ENCODE measurements at places on chromosomes 2 and 18. TPM values are rescaled to one million over a fixed set of nuclear protein-coding genes. Genes with fewer than 3 reads are reported as not detected.

DNA sequence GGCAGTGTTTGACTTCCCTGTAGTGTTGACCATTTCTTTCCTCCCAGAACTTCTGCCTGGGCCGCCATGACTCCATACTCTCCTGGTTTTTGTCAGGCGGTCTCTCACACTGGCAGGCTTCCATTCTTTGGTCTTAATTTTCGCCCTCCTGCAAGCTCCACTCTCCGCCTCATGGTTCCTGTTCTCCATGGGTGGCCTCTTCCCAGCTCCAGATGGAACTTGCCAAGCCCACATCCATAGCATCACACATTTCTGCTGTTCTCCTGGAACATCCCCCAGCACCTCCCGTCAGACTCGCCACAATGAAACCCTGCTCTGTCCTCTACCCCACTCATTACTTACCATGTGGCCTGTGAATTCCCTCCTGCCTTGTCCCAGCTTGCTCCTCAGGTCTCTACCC lies 896 bp upstream of the AFF3 start:
- H3K4me3 ChIP-seq, result peak overlapping the region; percentile 77
- peaks cover 43% of the 10 kb centered on the region for H3K4me1 ChIP-seq
- DNase-seq, result no peak
- H3K27me3 ChIP-seq, result peaks cover 2% of the 10 kb centered on the region

CHRNG gene
- total RNA-seq, result not detected

- no peaks in the 10 kb centered on the region for H3K36me3 ChIP-seq
- DNase-seq, result no peak
- H3K4me1 ChIP-seq, result no peaks in the 10 kb centered on the region
- H3K27ac ChIP-seq, result no peak overlapping the region
Observed at GRCh38 chr2:47738331-47738730, 44.6 kb upstream of the MSH6 start.

DNA sequence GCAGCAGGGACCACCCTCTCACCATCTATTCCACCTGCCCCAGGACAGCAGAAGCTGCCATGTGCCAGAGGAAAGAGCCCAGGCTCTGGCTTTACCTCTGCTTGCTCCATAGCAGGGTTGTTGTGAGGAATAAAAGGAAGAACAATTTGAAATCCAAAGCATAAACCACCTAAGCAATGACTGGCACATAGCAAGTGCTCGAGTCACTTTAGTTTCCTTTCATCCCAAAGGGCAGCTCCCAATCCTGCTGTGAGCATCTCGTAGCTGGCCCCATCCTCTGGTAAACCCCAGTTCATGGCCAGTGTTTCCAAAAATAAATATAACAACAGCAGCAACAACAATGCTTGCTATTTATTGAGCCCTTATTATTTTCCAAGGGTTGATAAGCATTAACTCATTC lies 923.5 kb downstream of the EPHA4 start:
- DNase-seq, result no peak
- no peaks in the 10 kb centered on the region for H3K4me1 ChIP-seq
- no peaks in the 10 kb centered on the region for H3K36me3 ChIP-seq
- no peak overlapping the region for H3K4me3 ChIP-seq
- H3K27ac ChIP-seq, result no peak overlapping the region

UGT1A8 gene
- not detected for total RNA-seq

PMAIP1 gene
- total RNA-seq, result 92.8 TPM

GPR39 gene
- not detected for total RNA-seq

GRCh38 chr2:29444150-29444549 lies 328.9 kb downstream of the CLIP4 start:
- H3K36me3 ChIP-seq, result no peaks in the 10 kb centered on the region
- H3K27ac ChIP-seq, result no peak overlapping the region
- no peaks in the 10 kb centered on the region for H3K27me3 ChIP-seq
- no peaks in the 10 kb centered on the region for H3K4me1 ChIP-seq
- DNase-seq, result no peak

RTP5 gene
- 0.22 TPM for total RNA-seq

COLEC11 gene
- total RNA-seq, result not detected

DNA sequence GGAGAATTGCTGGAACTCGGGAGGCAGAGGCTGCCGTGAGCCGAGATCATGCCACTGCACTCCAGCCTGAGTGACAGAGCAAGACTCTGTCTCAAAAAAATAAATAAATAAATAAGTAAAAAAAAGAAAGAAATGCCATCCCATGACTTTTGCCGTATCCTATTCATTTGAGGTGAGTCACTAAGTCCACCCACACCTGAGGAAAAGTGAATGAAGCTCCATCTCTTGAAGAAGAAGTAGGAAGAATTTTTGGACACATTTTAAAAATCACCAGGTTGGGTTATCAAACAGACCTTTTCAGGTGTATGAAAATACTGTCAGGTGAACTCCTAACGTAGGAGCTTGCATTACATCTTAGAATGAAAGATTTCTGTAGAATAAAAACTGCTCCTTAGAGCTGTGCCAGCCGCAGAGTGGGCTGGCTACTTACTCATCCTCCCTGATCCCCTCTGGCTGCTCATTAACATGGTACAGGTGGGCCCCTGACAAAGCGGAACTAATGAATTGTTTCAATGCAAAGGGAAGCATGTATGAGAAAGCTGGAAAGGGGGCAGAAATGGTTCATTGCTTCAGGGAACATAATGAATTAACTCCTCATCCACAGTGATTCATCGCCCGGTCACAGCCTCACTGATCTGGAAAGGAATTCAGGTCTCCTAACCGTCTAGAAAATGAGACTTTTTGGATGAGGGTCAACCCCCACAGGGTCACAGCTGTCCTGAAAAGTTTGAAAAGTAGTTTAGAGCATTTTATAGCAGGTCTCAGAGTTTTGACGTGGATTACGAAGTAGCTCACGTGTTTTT lies 191.4 kb downstream of the SPP2 start:
- no peak overlapping the region for H3K4me3 ChIP-seq
- H3K4me1 ChIP-seq, result peaks cover 6% of the 10 kb centered on the region
- no peaks in the 10 kb centered on the region for H3K36me3 ChIP-seq
- no peak for DNase-seq
- H3K27ac ChIP-seq, result no peak overlapping the region

GRCh38 chr2:238670111-238670585 lies 177.7 kb upstream of the TWIST2 start:
- peaks cover 4% of the 10 kb centered on the region for H3K4me1 ChIP-seq
- H3K27ac ChIP-seq, result no peak overlapping the region
- no peak overlapping the region for H3K4me3 ChIP-seq
- DNase-seq, result peak; percentile 25

LYPD6 gene
- total RNA-seq, result not detected

- DNase-seq, result no peak
- no peaks in the 10 kb centered on the region for H3K36me3 ChIP-seq
- peaks cover 13% of the 10 kb centered on the region for H3K27me3 ChIP-seq
- no peak overlapping the region for H3K27ac ChIP-seq
- no peaks in the 10 kb centered on the region for H3K4me1 ChIP-seq
- H3K4me3 ChIP-seq, result no peak overlapping the region
Observed at GRCh38 chr18:39840406-39840805, 2114.6 kb upstream of the PIK3C3 start.

DNA sequence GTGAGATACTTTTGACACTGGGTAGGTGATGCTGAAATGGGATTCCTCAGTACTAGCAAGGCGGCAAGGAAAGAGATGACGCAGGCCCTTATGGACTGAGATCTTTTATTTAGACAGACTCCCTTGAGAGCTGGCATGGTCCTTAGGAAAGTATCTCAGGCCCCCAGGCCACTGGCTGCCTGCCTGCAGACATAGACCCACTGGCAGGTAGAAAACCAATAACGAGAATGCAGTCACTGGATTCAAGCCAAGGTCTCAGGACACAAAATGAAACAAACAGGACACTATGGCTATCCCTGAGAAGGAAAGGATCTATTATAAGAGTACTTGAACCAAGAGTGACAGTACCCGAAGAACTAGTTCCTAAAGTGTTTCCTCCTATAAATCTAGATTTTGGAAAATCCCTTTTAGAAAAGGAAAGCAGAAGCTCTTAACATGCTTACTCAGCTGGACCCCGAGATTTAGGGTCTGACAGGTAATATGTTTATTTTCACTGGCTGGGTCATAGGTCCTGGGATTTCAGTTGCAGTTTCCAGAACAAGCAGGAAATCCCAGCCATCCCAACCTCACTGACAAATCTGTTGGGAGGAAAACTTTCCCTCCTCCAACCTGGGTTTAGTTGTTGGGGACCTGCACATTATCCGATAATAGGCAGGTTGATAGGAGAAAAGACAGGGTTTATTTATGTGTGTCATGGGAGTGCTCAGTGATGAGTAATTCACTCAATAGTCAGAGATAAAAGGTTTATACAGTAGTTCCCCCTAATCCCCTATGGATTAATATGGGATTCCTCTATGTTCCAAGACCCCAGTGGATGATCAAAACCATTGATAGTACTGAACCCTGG lies 44.5 kb downstream of the COMMD1 start:
- no peak for DNase-seq
- H3K4me3 ChIP-seq, result no peak overlapping the region
- H3K27ac ChIP-seq, result no peak overlapping the region
- no peaks in the 10 kb centered on the region for H3K4me1 ChIP-seq

GRCh38 chr2:232697807-232698110 lies 628 bp downstream of the GIGYF2 start:
- no peak for DNase-seq
- peak overlapping the region; percentile 88 for H3K27ac ChIP-seq
- peaks cover 32% of the 10 kb centered on the region for H3K4me1 ChIP-seq
- H3K36me3 ChIP-seq, result peaks cover 33% of the 10 kb centered on the region

ATP8B1 gene
- total RNA-seq, result 0.38 TPM

RAX gene
- not detected for total RNA-seq

DNA sequence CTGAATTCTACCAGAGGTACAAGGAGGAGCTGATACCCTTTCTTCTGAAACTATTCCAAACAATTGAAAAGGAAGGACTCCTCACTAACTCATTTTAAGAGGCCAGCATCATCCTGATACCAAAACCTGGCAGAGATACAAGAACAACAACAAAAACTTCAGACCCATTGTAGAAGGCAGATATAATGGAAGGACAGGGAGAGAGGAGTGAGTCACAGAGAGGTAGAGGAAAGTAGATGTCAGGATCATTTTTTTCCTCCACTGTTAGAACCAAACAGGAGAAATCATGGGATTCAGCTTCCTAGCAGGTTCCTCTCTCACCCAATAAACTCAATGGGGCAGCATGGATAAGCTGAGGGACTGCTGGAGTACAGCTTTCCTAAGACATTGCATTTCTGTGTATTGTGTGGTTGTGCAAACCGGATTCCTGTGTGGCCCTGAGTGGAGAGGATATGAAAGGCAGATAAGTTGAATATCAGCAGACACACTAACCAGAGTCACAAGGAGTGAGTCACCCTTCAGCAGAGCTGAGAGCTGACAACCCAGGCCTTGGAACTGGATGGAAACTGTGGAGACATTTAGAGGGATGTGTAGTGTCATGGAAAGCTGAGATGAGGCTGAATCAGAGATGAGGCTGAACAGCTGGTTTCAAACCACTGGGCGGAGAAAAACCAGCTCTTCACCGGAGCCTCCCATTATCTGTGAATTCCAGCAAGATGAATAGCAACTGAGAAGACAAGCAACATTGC lies 60.9 kb upstream of the MMADHC start:
- peaks cover 13% of the 10 kb centered on the region for H3K27me3 ChIP-seq
- no peaks in the 10 kb centered on the region for H3K4me1 ChIP-seq
- no peak overlapping the region for H3K4me3 ChIP-seq
- no peak for DNase-seq

DNA sequence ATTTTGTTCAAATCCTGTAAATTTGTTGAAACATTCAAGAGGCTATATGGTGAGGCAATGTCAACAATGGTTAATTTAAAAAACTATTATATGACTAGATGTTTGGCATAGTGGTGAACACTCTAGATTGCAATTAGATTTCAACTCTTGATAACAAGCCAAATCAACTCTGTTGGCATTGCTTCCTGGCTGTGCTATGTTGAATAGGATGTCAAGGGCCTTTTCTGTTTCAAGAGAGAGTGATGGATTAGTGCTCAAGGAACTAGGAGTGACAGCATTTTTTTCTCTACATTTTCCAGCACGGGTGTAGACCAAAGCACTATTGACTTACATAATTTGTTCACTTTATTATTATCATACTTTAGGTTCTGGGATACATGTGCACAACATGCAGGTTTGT lies 172.4 kb upstream of the KCNH7 start:
- no peak for DNase-seq
- H3K4me1 ChIP-seq, result no peaks in the 10 kb centered on the region
- H3K27ac ChIP-seq, result no peak overlapping the region
- no peaks in the 10 kb centered on the region for H3K36me3 ChIP-seq

DNA sequence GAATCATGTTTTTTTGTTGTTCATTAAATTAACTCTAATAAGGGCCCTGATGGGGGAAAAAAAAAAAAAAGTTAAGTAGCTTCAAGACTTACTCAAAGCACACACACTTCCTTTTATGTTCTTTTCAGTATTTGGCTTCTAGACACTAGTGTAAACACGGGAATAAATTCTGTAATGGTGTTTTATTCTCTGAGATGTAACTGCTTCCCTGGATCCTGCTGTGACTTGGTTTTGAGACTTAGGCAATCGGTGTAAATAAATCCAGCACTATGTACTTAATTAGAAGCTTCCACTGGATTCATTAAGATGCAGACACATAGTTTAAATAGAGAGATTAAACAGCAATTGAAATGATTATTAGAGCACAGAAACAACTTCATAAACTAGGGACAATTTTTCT lies 26.1 kb upstream of the AP1S3 start:
- H3K4me3 ChIP-seq, result no peak overlapping the region
- no peak overlapping the region for H3K27ac ChIP-seq
- H3K4me1 ChIP-seq, result peaks cover 20% of the 10 kb centered on the region
- H3K27me3 ChIP-seq, result no peaks in the 10 kb centered on the region
- no peaks in the 10 kb centered on the region for H3K36me3 ChIP-seq
- no peak for DNase-seq

DNA sequence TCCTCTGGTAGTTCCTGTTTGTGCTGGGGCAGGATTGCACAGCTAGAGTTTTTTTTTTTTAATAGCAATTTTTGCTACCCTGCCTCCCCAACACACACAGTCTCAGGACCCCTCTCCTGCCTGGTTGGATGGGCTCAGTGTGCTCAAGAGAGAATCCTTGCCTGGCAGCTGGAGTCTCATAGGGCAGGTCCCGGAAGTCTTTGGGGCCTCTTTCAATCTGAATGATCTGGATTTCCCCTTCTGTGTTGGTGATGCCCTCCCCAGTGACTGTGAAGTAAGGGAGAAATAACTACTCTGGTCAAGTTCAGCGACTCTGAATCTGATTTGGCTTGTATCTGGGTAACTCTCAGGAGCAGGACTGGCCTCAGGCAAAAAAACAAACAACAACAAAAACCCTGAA lies 220.6 kb upstream of the LRRTM1 start:
- H3K27me3 ChIP-seq, result no peaks in the 10 kb centered on the region
- no peak overlapping the region for H3K27ac ChIP-seq
- no peaks in the 10 kb centered on the region for H3K4me1 ChIP-seq
- H3K4me3 ChIP-seq, result no peak overlapping the region
- H3K36me3 ChIP-seq, result no peaks in the 10 kb centered on the region

DNA sequence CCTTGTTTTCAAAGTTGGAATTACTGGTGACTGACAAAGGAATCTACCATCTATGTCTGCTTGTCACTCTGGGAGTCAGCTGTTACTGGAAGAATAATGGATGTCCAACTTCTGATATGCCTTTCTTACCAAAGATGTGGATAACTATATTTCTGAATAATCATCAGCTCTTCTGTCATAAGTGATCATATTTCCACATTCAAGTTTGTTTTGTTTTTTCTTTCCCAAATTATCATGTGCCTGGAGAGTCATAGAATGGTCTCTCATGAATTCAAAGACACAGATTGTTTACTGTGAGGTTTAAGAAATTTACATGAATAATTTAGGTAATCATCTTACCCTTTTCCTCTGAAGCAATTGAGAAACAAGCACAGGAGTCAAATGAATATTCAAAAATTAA lies 986.7 kb upstream of the CDH2 start:
- H3K27ac ChIP-seq, result no peak overlapping the region
- no peak overlapping the region for H3K4me3 ChIP-seq
- no peaks in the 10 kb centered on the region for H3K36me3 ChIP-seq
- H3K27me3 ChIP-seq, result no peaks in the 10 kb centered on the region
